NCI-H774 (cell line): ENCODE measurements at places on chromosomes 5 and 9.

GRCh38 chr9:100099722-100100042 lies 639 bp downstream of the INVS start:
- no peak for DNase-seq

- DNase-seq = no peak
Measured at GRCh38 chr9:20209391-20210340, 412.6 kb downstream of the MLLT3 start.

DNA sequence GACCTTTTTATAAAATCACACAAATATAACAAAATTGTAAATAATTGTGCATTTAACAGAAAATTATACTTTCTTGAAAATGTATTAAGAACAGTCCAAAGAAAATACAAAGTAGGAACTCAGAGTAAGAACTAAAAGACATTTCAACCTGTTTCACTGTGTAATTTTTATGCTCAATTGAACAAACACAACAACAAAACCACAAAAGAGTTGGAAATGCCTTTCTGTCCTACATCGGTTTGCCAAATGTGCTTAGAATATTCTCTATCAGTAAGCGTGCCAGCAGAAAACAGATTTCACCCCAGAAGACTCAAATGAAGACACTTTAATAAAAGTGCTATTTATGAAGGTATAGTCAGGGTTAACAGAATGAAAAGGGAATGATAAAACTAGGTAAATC lies 592.1 kb downstream of the PRELID2 start:
- DNase-seq = no peak

DNA sequence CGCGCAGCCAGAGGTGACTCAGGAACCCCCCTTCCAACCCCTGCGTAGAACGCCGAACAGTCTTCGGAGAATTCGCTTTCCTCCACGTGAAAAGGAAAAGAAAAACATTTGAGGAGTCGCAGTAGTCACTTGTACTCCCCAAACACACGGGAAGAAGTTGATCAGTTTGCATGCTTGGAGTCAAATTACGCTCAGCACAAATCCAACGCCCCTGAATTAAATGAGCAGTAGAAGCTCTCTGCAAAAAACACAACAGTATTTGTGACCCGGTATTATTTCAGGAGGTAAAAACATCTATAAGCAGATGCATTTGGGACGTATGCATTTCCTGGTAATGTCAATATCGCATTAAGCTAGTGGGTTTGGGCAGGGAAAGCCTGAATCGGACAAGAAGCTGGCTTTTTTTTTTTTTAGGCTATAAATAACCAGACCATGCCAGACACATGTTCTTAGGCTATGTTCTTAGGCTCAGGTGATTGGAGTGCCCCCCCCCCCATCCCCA lies 854 bp upstream of the ARL15 start:
- DNase-seq = no peak

DNA sequence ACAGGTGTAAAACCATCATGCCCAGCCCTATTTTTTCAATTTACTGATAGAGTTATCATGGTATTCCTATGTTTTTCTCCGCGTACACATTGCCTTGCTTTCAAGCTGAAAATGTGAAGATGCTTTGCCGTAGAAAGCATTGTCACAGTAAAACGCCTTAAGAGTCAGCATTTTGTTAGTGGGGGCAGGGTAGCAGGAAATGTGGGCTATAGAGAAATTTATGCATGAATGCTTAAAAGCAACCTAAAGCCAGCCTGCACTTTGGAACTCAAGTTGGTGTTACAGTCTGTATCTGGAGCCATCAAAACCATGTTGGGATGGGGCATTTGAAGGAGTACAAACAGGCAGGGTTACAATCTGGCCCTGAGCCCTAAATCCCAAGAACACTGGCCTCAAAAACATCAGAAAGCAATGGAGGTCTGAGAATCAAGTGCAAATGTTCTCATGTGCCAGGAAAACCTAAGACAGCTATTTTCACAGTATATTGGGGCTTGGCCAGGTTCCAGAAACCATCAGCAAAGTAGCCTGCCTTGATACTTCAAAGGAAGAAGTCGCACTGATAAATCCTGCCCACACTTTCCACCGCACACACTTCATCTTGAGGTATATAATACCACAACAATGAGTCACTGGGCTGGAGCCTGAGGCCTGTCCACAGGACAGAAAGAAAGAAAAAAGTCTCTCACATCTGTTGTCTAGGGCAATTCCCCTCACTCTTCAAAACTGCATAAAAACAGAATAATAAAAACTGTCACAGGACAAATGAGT lies 313.8 kb downstream of the ENC1 start:
- no peak for DNase-seq

DNA sequence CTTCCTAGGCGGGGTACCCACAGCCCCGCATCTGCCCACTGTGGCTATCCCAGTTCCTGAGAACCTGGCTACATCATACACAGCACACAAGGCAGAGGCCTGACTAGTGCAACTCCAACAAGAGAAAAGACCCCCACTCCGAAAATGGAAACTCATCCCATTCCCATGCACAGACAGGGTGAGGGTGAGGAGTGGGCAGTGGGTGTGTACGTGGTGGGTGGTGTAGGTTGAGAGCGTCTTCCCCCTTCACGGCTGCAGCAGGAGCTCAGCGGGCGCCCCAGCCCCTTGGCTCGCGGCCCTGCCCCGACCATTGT lies 501 bp upstream of the MAP1B start:
- no peak for DNase-seq

DNA sequence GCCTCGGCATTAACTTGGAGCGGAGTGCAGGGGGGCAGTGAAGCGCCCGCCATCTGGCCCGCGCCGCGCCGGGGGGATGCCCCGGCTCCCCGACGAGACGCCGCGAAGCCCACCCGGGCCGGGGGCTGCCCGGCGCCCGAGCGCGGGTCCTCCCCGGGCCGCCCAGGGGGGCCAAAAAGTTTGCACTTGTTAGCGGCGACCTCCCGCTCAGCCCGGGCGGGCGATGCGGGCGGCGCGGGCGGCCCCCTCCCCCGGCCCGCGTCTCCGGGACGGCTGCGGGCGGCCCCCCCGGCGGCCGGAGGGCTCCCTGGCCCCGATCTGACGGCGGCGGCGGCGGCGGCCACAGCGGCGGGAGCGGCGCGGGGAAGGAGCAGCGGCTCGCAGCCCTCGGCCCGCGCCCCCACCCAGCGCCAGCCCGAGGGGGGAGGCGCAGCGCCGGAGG lies at the start of gene NTNG2:
Gene NTNG2 (plus strand): TSS at position 316 of the 442 bp plus-strand sequence. CDS start 4,774 bp downstream, outside the sequence.
- no peak for DNase-seq

- no peak for DNase-seq
Measured at GRCh38 chr9:89879701-89880100, 274.9 kb downstream of the GADD45G start.

GRCh38 chr9:86091477-86091876 lies 7.9 kb downstream of the GOLM1 start:
- DNase-seq = no peak

DNA sequence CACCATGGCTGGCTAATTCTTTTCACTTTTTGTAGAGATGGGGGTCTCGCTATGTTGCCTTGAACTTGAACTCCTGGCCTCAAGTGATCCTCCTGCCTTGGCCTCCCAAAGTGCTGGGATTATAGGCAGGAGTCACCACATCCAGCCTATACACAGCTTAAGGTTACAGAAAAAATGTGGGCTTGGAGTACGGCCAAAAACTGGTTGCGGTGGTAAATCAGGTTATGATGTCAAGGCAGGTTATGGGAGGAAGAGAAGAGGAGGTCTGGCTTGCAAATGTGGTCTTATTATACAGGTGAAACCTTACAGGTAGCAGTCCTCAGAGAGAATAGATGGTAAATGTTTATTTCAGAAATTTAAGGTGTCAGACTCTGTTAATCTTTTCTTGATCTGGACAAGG lies 30.7 kb upstream of the SYK start:
- no peak for DNase-seq

- DNase-seq = no peak
Measured at GRCh38 chr9:14082732-14083131, 231.2 kb downstream of the NFIB start.

GRCh38 chr5:138054206-138054605 lies 21.3 kb upstream of the FAM13B start:
- no peak for DNase-seq

GRCh38 chr5:109247986-109248385 lies 161.8 kb downstream of the PJA2 start:
- DNase-seq = no peak

DNA sequence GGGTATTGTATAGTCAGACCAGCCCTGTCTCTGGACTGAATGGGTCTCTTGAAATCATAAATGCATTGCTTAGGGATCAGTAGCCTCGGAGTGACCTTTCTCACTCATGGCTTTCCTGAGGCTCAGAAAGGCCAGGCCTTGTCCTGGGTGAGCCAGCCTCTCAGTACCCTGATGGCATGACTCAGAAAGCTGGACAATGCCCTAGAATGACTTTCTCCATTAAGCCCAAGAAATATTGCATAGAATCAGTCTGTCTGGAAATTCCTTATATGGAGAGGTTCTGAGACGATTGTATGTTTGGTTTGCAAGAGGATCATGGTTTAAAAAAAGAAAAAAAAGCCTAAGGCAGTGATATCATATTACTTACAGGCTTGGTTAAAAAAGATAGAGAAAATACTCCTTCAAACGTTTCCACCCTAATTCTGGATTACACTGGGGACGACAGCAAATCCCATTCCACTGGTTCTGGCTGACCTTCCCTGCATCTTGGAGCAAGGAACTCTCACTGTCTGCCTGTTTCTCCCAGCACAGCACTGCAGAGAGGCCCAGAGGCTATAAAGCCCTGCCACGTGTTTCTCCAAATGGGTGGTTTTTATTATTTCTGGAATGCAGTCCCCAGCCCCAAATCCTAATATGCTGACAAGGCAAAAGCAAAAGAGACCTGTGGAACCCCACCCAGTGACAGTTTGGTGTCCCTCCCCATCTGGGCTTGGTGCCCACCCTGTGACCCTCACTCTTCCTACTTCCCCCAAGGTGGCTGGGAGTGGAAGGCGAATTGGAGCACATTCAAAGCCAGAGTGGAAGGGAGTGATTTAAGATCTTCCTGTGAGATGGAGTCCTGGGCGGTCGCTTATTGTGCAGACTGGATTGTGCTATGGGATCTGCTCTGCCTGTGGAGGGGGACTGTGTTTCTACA lies 34.4 kb downstream of the MAP1B start:
- DNase-seq = no peak
